ENCODE measurements at places on chromosomes 1 and 21.

GRCh38 chr1:151851886-151852285 is 1.6 kb downstream of the THEM5 start:
- DNase-seq: no peak

GRCh38 chr1:36203554-36204346 is 20.5 kb upstream of the THRAP3 start:
- no peak for DNase-seq

GRCh38 chr1:171802207-171802606 is 20.7 kb downstream of the METTL13 start:
- DNase-seq: no peak

GRCh38 chr1:59696421-59697115 is 118.2 kb upstream of the HOOK1 start:
- no peak for DNase-seq

All from activated CD4-positive, alpha-beta T cell treated with anti-CD3 and anti-CD28 coated beads, Interleukin-2, Interleukin-4, amounts not matched to agents 100 ng/mL and 50 ng/mL, durations not matched to agents 16 hours and 8 hours (primary cell).